GM10248 (cell line): ENCODE measurements at places on chromosomes 6 and 20.
A peak's percentile ranks its signal among the peaks of the same experiment; 100 is the strongest.

DNA sequence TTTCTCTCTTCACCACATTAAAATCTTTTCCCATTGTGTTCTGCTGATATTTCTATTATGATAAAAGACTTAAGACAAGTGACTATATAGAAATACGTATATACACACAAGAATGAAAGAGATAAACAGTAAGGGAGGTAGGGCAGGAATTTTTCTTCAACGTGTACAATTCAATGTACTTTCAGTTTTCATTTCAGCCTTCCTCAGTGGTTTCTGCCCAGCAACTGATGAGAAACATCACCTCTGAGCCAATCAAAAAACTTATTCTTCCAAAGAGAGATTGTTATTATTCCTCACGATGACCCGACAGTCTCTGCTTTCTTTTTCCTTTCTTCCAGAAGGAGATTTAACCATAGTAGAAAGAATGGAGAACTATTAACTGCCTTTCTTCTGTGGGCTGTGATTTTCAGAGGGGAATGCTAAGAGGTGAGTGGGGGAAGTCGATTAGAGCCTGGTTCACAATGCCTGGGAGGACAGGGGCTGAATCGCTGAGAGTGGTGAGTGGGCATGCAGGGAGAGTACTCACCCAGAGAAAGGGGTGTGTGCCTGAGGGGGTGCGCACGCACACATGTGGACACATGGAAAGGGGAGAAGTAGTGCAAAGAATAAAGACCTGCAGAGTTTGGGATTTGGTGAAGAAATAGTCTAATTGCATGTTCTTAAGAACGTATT is at the start of gene BTN3A1:
Gene BTN3A1, plus strand, starts transcription at position 289 of the 672 bp plus-strand sequence. CDS start 3,289 bp downstream, outside the sequence.
- DNase-seq, result peak; percentile 60

DNA sequence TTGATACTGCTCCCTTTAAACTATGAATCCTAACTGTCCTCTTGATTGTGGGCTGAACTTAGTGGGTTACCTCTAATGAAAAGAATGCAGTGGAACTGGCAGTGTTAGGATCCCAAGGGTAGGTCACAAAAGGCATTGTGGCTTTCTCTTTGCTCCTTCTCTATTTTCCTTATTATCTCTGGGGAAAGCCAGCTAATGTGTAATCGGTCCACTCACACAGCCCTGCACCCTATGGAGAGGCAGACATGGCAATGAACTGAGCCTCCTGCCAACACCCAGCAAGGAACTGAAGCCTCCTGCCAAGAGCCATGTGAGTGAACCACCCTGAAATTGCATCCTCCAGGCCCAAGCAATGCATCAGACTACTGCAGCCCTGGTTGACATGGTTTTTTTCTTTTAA is 24.6 kb upstream of the ZNF133 start:
- no peak for DNase-seq

DNA sequence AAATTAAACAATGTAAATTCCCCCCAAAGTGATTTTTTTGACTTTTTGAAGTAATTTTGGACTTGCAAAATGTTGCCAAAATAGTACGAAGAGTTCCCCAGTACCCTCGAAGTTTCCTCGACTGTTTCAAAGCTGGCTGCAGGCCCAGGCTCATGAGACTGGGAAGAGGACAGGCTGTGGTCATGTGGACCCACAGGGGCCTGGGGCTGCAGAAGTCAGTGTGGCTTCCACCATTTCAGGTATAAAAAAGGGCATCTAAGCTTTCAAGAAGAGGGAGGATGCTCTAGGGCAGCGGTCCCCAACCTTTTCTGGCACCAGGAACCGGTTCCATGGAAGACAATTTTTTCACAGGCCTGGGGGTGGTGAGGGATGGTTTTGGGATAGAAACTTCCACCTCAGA is 75.0 kb downstream of the PTPN1 start:
- DNase-seq, result no peak

GRCh38 chr6:907928-908327 is 215.0 kb upstream of the EXOC2 start:
- DNase-seq, result no peak

- no peak for DNase-seq
Observed at GRCh38 chr6:33875141-33875581, 71.4 kb upstream of the MLN start.

DNA sequence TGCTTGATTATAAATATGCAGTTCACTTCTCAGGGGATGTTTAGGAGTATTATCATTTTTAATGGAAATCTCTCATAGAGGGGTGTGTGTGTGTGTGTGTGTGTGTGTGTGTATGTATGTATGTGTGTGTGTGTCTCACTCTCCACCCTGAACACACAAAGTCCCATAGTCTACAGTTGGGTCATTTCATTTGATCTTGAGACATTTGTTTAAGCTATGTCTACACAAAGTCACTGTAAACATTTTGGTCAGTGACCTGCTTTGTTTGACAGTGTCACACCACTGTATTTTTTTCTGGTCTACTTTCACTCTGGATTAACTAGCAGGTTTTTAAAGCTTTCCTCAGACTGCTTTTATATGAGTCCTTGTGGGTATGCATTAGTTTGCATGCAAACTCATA is 215.2 kb downstream of the GRIK2 start:
- no peak for DNase-seq

- DNase-seq, result no peak
Observed at GRCh38 chr6:29509711-29510110, 22.0 kb upstream of the MAS1L start.

GRCh38 chr20:31605902-31606803 is 1.1 kb downstream of the ID1 start:
- no peak for DNase-seq

DNA sequence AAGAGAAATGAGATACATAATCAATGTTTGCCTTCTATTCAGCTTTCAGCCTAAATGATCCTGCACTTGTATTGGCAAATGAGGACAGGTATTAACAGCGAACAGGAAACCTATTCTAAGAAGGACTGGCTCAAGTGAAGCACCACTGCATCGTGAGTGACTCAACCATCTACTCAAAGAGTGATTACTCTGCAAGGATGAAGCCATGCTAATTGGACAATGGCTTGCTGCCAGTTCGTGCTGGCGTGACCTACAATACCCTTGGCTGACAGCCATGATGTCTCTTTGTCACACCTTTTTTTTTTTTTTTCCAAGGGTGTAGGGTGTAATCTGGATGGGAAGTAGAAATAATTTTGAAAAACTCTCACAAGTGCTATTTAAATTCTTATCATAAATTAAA is 104.9 kb downstream of the GJA10 start:
- no peak for DNase-seq

- no peak for DNase-seq
Observed at GRCh38 chr6:134511984-134512683, 194.2 kb upstream of the SGK1 start.

- no peak for DNase-seq
Observed at GRCh38 chr20:61812845-61813485, 252.7 kb downstream of the TAF4 start.

DNA sequence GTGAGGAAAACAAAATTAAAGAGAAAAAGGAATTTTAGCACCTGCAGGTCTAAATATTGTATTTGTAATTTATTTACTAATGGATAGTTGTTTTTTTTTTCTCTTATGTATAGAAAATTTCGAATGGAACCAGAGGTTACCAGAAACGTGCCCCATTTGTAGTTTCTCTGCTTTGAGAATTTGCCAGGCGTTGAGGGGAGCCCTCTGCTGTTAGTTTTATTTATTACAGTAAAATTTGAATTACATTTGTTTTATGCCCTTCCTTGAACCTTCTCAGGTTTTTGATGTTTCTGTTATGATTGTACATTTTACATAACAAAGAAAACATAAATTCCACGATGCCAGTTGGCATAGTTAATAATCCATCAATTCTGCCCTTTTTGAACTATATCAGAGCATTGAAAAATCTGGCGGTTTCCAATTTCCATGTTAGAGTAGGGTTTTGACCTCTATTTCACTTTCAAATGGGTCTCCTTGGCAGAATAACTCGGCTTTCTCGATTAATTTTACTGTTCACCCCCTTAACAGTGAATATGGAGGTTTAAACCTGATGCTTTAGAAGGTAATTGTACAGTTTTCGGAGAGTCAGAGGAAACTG is 35.1 kb upstream of the RFPL4B start:
- DNase-seq, result peak; percentile 47

DNA sequence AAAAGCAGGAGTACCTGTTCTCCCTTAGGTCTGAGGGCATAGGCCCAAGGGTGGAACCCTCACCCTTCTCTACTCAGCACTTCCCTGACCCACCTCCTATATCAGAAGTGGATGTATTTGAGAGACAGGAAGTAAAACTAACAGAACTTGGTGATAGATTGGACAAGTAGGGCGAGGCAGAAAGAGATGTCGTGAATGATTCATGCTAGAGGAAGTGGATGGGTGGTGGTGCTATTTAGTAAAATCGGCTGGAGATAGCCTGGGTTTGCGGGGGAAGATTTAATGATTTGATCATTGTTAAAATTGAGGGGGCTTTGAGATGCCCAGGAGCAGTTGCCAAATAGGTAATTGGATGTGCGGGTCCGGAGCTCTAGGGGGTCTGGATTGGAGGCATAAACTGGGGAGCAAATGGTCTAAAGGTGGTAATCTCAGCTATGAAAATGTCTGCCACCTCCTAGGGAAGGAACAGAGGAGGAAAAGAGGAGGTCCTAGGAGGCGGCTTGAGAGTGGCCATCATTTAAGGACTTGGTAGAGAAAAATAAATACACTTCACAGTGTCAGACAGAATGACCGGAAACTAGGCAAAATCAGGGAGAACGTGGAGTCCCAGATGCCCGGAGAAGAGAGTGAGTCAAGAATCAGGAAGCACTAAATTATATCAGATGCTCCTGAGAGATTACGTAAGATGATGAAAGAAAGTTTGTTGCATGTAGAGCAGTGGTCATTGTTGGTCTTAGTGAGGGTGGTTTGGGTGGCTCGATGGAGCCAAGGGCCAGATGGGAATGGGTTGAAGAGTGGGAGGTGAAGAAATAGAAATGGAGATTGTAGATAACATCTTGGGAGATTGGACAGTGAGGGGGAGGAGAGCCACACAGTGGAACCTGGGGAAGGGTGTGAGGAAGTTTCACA is 142.0 kb downstream of the CEP57L1 start:
- DNase-seq, result peak; percentile 18

DNA sequence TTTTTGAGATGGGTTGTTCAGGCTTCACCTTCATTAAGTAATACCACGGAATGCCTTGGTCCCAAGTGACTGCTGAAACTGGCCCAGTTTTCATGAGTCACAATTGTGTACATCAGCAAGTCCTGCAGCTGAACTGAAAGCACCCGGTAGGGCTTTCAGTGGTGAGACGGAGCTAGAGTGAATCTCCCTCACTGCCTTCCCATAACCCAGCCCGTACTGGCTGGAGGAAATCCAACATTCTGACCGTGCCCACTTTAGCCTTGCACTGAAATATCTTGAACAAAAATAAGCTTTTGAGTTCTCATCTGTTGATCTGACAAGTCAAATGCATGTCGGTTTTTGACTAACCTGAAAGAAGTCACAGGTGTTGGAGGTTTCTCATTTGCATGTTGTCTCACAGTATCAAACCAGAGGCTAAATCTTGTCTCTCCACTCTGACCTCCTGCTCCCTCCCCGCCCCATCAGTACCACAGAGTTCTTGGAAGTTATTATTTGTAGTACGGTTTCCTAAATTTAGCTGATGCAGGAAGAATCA is 35.9 kb downstream of the DUSP22 start:
- peak; percentile 84 for DNase-seq

DNA sequence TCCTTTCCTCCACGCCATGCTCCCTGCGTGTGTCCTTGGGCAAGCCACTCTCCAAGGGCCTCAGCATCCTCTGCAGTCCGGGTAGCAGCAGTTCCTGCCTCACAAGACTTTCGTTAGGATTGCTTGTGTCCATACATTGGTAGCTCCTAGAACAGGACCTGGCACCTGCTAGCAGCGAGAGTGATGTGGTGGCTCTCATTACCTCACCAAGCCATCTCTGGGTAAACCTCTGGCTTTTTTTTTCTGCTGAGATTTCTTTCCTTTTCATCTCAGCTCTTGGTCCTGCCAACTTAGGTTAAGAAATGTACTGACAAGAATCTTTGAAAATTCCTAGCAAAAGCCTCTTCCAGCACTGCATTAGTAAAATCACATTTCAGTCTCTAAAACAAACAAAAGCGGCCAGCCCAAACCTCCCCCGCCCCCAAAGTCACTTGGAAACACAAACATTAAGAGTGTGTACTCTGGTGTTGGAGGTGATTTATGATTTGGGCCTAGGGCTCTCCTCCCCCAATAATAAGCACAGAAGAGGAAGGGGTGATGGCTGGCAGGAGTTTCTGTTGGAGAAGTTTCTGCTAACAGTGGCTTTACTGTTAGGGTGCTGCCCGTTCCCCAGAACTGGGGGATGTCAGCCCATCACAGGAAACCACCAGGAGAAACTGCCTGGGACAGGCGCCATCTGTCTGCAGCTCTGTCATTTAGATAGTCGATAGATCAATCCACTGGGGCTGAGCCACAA is 199.2 kb downstream of the CD83 start:
- peak; percentile 43 for DNase-seq

DNA sequence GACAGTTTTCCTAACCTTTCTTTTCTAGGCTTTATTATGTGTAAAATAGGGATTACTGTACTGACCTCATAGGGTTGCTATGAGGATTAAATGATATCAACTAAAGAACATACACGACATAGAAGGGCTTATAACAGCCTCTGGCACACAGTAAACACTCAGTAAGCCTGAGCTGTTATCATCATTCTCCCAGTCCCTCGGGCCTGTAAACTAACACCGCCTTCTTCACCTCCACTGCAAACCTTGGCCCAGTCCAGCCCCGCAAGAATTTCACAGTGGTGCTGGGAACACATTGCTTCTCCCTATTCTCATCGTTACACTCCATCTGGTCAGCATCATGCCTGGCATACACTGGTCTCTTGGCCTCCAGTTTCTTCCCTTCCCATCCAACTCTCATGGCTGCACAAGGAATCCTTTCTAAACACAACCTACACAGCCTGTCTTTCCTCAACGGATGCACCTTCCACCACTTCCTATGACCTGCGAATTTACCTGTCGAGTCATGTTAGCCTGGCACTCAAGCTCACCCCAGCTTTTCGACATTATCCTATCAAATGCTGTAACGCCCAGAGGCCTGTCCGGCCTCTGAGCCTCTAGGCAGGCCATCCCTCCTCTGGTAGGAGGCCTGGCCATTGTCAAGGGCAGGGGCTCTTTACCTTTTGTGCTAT is 92.1 kb downstream of the FYN start:
- DNase-seq, result no peak
